NCI-H1105 treated with DMSO at 0.1 percent for 48 hours (cell line): ENCODE measurements at places on chromosomes 7 and 10.
A peak's percentile ranks its signal among the peaks of the same experiment; 100 is the strongest.

DNA sequence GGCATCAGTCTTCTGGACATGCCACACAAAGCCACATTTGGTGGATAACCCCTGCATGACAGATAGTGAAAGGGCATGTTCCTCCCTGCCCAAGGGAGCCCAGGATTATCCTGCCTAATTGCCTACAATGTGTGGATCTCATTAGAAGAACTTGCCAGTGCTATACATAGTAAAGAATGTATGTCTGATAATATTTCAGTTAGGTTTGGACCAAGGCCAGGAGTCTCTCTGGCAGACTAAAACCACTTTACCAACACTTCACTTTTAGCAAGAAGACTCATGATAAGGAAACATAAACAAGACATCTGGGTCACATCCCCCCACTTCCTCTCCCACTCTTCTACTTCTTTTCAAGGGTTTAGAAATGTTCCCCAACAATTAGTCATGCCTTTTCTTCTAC lies 196.7 kb downstream of the MTERF1 start:
- peak; percentile 75 for DNase-seq

DNA sequence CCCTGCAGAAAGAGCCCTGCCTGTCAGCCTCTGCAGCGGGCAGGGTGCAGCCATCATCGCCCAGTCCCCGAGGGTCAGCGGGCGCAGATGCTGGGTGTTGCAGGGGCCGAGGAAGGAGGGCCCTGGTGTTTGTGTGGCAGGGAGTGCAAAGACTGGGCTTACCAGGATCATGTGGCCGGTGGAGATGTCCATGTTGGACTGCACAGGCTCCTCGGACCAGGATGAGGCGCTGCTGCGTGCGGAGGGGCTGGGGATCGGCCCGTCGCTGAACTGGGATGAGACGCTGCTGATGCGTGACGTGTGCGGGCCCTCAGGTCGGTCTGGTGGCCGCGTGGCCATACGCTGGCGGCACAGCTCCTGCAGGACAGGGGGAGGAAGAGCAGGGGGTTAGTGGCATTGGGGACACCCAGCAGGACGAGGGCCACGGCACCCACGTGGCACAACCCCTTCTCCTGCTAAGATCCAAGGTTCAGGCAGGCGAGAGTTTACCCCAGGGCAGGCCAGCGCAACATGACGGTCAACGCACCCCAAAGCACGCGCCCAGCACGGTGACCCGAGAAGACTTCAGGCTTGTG lies 319.5 kb downstream of the DNAJB6 start:
- DNase-seq = no peak

DNA sequence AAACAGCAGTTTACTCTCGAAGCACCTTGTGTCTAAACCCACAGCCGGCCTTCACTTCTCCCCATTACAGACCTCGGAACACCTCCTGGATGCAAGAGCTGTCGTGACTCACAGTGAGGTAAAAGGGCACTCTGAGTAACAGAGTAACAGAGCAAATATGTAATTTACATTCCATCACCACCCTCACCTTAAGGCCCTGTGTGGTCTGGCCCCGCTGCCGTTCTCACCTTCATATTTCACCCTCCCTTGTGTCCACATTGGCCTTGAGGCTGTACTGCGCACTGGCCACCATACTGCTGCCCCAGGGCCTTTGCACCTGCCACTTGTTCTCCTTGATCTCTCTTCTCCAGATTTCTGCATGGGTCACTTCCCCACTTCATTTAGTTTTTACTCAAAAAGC lies 12.6 kb downstream of the FFAR4 start:
- no peak for DNase-seq

DNA sequence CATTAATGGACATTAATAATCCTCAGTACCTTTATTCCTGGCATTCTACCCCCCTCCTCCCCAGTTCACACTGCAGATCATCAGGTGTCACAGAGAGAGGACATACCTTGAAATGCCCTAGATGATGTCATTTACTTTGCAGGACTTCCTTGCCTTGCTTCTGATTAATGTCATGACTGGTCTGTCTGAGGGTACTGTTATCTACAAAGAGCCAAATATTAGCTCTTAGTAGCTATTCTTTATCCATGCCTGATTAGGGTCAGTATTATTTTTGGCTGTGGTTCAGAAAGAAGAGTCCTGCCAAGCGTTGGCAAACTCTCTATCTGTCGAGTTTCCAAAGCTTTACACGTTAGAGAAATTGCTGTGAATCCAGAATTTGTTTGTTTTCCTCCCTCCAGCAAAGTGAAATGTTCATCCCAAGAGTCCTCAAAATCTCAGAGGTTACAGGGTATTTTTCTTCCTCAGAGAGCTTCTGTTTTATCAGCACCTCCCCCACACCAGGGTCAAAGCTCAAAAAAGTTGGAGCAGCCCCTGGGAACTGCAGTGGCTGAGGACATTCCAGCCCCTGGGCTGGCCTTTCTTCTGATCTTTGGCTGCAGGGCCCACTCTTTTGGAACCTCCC lies 12.6 kb downstream of the SCD start:
- DNase-seq = no peak

DNA sequence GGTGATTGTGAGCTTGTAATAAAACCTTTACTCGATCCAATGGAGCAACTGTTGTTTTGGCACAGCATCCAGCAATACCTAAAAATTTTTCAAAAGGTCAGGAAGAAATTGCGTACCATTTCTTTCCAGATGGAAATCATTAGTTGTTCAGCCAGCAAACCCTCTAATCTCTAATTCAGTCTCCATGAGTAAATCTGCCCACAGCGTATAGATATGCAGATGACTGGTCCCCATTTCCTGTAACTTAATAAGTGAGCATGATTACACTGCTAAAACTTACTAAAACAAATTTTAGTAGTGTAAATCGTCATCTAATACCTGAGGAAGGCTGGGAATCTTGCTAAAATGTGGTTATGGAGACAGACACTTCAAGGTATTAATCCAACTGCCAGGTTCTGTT lies 10.6 kb downstream of the SLC25A16 start:
- no peak for DNase-seq

DNA sequence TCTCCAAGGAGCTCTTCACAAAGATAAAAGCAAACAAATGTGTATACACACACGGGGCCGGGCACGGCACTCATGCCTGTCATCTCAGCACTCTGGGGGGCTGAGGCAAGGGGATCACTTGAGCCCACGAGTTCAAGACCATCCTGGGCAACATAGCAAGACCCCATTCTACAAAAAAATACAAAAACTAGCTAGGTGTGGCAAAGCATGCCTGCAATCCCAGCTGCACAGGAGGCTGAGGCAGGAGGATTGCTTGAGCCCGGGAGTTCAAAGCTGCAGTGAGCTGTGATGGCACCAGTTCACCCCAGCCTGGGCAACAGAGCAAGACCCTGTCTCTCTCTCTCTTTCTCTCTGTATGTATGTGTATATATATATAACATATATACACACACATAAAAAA lies 22.3 kb downstream of the TTYH3 start:
- DNase-seq = peak; percentile 19

- no peak for DNase-seq
Observed at GRCh38 chr10:78472551-78472890, 438.9 kb downstream of the RPS24 start.

DNA sequence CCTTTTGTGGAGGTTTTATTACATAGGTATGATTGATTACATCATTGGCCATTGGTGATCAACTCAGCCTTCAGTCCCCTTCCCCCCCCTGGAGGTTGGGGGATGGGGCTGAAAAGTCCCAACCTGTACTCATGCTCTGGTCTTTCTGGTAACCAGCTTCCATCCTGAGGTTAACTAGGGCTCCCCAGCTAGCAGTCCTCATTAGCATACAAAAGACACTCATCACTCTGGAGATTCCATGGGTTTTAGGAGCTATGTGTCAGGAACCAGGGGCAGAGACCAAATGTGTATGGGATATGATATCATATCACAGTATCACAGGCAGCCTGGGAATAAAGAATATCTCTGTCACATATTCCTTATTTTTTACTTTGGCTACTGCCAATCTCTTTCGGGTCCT lies 13.6 kb downstream of the CCSER2 start:
- no peak for DNase-seq

DNA sequence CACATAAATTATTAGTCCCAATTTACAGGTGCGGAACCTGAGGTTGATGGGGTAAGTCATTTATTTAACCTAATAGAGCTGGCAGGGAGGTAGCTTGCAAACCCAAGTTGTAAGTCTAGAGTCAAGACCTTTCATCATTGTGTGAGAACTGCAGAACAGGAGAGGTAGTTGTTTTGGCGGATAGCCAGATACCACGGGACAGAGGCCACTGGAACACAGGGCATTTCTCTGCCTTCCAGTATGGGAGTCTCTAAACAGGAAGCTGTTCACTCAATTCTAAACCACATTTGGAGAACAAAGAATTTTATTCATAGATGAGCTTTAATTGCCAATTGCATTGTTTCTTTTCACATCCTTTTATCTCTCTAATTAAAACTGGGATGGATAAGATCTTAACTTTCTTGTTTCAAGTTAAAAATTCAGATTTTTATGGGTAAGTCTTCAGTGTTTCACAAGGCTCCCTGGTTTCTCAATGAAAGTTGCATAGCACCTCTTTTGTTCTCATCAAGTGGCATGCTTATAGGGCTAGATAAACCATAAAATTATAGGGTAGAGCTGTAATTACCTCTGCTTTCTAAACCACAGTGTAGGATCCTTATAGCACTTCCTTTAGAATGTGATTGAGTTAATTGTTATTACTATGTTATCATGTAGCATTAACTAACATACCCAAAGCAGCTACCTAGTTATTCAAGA lies 489.0 kb downstream of the GATA3 start:
- DNase-seq = peak; percentile 28

GRCh38 chr10:22477334-22478287 lies 132.3 kb downstream of the SPAG6 start:
- no peak for DNase-seq

DNA sequence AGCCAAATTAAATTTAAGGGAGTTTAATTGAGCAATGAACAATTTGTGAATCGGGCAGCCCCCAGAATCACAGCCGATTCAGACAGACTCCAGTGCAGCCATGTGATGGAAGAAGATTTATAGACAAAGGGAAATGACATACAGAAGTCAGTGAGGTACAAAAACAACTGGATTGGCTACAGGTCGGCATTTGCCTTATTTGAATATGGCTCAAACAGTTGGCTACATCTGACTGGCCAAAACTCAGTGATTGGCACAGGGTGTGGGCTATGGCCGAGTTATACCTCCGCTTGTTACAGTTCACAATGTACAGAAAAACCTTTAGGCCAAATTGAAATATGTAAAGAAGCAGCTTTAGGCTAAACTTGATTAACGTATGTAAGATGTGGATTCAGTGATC lies 30.8 kb upstream of the EIF4H start:
- no peak for DNase-seq

- DNase-seq = no peak
Observed at GRCh38 chr7:64889686-64890162, 13.3 kb upstream of the ZNF273 start.

GRCh38 chr7:76193466-76193865 lies 8.2 kb upstream of the SRRM3 start:
- no peak for DNase-seq

- DNase-seq = no peak
Observed at GRCh38 chr10:19788075-19788686, 28.1 kb upstream of the PLXDC2 start.

DNA sequence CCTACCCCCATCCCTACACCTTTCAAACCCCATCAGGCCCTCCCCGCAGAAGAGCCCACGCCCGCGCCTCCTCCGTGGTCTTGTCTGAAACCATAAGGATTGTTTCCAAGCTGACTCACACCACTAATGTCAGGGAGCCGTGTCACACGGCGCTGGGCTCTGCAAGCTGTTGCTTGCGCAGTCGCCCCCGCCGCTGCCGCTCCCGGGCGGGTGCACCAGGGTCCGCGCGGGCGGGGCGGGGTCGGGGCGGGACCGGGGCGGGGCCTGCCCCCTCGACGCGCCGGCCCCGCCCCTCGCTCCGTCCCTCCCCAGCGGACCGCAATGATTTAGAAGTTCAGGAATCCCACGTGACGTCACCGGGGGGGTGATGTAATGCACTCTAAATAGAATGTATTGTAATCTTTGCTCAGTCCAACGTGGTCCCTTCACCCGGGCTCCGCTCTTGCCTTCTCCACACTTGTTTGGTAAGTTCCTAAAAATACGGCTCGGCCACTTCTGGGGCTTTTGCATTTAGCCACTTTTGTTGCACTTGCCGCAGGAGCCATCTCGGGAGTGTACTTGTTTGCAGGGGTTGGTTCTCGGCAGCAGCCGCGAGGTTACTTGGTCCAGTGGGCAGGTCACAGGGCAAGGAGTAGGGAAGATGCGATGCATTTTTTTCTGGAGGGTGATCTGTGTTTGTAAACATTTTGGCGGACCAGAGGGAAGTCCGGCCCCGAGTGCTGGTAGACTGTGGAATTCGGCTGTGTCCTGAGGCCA lies 3.2 kb upstream of the CREB5 start:
- DNase-seq = peak; percentile 74

GRCh38 chr10:114990991-114991390 lies 53.0 kb downstream of the TRUB1 start:
- no peak for DNase-seq

- no peak for DNase-seq
Observed at GRCh38 chr10:114401195-114401791, 3.0 kb downstream of the AFAP1L2 start.

- DNase-seq = no peak
Observed at GRCh38 chr7:37446371-37446770, 2.3 kb downstream of the ELMO1 start.

GRCh38 chr7:132347123-132347522 lies 229.1 kb downstream of the PLXNA4 start:
- peak; percentile 14 for DNase-seq

- no peak for DNase-seq
Observed at GRCh38 chr10:14686356-14686755, 88.3 kb downstream of the FAM107B start.

GRCh38 chr10:130354573-130354954 lies 218.4 kb downstream of the GLRX3 start:
- no peak for DNase-seq

GRCh38 chr7:38330039-38330438 lies 56.6 kb upstream of the TARP start:
- no peak for DNase-seq

- no peak for DNase-seq
Observed at GRCh38 chr10:96638696-96639095, 51.9 kb upstream of the TM9SF3 start.

DNA sequence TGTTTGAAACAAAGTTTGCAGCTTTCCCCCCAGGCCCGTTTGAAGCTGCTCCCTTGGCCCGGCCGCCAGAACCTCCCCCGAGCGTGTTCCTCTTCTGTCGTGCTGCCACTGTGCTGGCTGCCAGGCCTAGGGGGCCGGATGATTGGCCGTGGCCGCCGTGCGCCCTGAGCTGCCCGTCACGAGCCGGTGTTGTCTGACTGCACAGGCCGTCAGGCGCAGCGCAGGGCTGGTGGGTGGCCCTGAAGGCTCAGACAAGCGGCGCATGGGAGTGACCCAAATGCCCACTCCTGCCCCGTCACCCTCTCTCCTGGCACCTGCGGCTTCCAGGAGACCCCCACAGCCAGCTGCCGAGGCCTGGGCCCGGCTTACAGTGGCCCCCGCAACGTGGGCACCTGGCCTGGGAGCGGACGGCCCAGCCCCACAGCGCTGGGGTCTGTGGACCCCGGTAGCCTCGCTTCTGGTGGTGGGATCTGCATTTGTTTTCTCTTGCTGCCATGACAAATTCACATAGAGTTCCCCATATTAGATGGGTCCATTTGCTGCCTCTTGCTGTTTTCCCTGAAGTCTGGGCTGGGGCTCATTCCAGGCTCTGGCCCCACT lies 13.1 kb downstream of the JAKMIP3 start:
- DNase-seq = no peak

- no peak for DNase-seq
Observed at GRCh38 chr7:125057963-125058362, 128.3 kb upstream of the POT1 start.
